Nucleus accumbens (tissue), 56 donors: ENCODE measurements at places on chromosomes 2 and 18.

DNA sequence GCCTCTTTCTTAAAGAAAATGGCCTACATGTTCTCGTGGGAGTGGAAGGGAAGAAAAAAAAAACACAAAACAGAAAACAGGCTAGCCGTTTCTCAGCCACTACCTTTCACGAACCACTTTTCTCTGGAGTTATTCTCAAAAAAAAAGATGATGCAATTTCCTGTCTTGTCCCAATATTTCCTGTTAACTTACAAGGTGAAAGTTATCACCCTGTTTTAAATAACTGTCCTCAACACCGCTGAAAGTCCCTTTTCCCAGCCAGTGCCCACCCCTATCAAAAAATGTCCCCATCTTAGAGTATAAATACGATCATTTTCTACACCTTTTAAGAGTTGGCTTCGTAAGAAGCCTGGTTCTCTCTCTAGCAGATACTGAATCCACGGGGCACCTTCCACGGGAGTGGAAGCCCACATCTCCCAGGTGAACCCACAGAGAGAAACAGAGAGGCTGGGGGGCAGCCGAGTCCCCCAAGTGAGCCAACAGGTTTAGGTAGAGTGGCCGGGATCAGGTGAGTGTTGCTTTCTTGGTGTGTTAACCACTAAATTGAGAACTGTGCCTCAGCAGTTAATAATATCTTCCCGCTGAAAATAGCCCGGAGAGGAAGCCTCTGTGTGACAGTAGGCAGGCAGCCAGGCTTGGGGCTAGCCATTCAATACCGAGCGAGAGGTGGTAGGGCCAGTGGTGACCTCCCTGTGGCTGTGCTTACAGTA lies 15.9 kb downstream of the SMAD7 start:
- peak; percentile 34 for DNase-seq

GRCh38 chr2:129747500-129748125 lies 231.9 kb upstream of the RAB6C start:
- DNase-seq: no peak

DNA sequence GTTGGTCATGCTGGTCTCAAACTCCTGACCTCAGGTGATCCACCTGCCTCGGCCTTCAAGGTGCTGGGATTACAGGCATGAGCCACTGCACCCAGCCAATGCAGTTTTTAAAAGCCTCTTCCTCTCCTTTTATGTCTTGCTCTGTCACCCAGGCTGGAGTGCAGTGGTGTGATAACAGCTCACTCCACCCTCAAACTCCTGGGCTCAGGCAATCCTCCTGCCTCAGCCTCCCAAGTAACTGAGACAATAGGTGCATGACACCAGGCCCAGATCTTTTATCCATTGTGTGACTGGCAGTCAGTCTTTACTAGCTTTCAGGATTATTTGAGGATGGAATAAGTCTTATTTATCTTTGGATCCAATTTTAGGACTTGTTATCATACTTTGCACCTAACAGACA lies 13.2 kb downstream of the KCTD18 start:
- no peak for DNase-seq

- DNase-seq: no peak
These were observed 46.6 kb downstream of the KANSL3 start for GRCh38 chr2:96591494-96591893.

DNA sequence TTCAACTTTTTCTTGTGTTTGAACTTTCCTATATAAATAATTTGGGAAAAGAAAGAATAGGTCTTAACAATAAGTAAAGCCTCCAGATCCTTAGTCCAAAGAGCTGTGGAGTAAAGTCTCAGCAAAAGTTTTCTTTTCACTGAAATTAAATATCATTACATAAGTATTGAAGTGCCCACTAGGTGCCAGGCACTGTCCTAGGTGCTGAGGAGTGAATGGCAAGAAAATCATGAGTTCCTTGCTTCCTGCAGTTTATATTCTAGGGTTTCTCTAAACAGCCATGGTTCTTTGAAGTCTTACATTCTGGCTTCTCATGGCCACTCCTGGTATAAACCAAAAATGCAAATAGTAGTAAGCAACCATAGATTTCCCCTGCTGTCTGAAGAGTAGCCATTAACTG lies 59.7 kb downstream of the SPP2 start:
- DNase-seq: no peak

DNA sequence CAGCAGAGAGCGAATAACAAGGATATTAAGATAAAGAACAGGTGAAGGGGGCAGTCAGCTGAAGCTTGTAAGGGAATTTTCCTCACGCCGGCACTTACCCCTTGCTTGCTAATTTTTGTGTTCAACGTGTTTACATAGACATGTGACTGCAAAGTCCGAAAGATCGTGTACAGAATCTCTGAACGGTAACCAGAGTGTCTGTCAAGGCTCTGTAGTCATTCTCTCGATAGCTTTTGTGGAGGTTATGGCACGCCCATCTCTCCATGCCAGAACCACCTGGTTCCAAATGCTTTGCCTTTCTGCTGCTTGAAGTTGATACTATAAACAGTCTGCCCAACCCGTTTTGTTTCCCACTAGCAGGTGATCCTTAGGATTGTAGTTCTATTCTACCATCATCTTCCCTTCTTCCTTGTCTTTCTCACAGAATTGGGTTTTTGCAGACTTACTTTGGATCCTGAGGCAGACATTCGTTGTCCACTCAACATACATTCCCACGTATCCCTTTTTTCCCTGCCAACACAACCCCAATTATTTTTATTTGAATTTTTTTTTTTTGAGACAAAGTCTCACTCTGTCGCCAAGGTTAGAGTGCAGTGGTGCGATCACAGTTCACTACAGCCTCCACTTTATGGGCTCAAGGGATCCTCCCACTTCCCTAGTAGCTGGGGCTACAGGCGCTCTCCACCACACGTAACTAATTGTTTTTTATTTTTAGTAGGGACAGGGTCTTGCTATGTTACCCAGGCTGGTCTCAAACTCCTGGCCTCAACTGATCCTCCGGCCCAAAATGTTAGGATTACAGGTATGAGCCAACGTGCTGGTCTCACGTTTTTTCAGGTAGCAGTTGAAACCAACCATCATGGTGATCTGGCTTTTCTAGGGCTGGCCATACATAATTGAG lies 1.3 kb upstream of the USP34 start:
- no peak for DNase-seq
